ENCODE measurements at places on chromosomes 1 and 21.

DNA sequence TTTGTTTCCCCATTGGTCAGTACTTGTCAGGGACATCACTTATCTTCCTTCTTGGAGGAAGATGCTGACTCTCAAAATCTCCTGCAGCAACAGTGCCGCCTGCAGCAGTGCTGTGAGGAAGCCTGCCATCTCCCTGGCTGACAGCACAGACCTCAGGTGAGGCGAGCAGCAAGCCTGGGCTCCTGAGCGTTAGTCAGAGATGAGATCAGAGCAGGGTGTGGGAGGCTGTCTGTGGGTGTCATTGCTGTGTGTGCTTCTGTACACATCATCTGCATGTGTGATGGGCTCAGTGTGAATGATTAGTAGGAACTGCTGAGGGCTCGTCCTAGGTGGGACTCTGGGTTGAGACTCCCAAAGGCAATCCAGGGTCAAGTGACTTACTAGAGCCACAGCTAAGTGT, 6.1 kb downstream of the STRIP1 start:
- DNase-seq, result no peak

DNA sequence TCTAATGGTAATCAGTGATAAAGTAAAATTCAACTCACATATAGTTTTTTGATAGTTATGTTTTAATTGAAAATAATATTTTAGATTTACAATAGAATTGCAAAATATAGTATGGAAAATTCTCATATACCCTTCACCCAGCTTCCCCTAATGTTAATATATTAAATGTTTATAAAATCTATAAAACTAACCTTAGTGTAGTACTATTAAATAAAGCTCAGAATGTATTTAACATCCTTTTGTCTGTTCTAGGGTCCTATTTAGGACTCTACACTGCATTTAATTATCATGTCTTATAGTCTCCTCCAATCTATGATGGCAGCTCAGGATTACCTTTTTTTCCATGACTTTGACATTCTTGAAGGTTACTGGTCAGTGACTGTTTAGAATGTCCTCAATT, 389.2 kb downstream of the LMX1A start:
- DNase-seq, result no peak

- peak; percentile 80 for DNase-seq
Observed at GRCh38 chr1:208029381-208030287, 118.7 kb upstream of the CD34 start.

GRCh38 chr1:9293241-9293532, 493 bp downstream of the SPSB1 start:
- no peak for DNase-seq

DNA sequence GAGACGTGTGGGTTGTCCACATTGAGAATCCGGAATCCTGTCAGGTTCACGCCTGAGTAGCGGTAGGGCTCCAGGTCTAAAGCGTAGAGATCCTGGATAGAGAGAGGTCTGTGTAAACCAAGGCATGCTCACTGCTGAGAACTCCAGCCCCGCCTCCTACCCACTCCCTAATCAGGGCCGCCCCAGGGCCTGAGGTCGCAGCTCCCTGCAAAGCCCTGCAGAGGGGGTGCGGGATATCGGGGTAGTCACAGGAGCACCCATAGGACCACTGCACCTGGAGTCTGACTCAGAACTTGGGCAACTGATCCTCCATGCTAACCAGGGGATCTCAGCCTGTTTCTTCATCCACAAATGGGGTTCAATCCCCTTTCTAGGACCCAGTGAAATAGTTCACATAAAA, 174.4 kb downstream of the GRIK3 start:
- DNase-seq, result no peak

DNA sequence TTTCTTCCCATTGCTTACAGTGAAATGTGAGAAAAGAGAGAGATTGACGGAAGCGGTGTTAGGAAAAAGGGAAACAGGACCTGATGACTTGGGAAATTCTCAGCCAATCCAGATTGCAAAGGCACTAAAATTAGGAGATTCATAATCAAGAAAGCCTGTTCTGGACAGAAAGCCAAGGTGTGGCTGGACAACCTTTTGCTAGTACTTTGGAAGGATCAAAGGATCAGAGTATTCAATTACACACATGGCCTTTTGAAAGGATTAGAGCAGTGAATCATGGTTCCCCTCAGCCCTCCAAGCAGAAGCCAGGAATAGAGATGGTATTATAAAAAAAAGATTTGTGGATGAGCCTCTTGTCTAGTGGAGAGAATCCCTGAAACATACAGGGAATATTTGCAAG, 669.8 kb upstream of the ADAMTS5 start:
- DNase-seq, result peak; percentile 19

DNA sequence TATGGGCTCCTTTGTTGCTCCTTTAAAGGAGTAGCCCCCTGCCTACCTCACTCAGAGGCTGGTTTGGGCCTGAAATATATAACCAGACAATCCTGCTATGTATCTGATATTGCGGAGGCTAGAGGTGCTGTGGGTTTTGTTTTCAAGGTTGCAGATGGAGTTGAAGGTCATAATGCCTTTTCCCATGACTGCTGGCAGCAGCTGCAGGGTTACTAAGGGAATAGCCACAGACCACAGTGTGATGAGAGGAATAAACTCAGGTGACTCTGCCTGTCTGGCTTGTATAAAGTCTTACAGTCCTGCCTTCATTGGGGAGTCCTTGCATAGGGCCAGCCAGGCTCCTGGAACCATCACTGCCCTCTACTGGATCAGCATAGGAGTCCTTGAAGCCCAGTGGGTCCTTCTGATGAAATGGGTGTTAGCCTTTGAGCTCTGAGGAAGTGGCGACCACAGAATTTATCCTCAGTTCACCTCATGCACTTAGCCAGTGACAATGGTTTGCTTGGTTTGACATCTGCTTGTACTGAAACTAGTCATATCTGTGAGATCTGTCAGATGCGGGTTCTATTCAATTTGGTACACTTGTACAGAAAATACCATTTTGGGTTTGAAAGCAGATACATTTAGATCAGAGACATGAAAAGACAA, 174.4 kb upstream of the HMCN1 start:
- peak; percentile 73 for DNase-seq

DNA sequence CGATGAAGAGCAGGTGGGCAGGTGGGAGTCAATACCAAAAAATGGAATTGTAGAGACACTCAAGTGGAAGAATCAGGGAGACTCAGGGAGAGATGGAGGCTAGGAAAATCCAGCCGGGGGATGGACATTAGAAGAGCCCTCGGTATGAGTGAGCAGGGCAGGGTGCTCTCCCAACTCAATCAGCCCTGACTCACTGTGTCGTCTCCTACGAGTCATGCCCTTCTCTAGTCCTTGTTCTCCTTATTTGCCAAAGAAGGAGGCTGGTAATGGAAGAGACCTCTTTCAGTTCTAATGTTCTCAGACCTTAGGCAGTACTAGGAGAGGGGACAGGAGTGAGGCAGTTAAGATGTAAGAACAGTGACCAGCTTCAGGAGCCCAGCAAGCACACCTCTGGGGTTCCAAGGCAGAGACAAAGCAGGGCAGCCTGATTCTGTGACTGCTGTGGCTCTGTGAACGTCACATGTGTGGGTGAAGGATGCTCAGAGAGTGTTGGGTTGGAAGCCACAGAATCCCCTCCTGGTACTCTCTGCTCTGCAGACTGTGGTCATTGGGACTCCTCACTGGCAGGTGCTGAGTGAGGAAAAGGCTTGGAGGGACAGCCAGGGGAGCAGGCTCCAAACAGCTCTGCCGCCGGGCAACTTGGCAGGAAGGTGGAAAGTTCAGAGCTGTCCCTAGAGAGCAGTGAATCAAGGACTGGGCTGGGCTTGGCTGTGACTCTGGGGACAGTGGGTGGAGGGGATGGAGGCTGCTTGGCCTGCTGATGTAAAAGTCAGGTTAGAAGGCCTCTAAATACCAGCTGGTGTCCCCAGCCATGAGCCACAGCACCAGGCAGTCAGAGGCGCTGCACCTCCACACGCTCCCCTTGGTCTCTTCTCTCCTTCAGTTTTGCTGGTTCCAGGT, 11.1 kb upstream of the GJA5 start:
- no peak for DNase-seq

DNA sequence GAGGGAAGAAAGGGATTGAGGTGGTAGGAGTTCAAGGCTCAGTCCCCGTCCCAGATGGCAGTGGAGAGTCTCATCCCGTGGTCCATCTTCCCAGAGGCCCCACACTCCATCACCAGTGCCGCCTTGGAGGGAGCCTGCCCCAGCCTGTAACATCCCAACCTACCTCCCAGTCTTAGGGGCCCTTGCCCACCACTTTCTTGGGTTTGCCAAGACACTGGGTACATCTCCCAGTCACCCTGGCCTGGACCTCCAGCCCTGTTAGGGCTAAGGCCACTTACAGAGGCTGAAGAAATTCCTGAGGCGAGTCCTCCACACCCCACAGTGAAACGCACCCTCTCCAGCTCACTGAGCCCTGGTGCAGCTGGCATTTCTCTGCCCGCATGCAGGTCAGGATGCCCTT, 3.3 kb downstream of the TMEM200B start:
- DNase-seq, result no peak

DNA sequence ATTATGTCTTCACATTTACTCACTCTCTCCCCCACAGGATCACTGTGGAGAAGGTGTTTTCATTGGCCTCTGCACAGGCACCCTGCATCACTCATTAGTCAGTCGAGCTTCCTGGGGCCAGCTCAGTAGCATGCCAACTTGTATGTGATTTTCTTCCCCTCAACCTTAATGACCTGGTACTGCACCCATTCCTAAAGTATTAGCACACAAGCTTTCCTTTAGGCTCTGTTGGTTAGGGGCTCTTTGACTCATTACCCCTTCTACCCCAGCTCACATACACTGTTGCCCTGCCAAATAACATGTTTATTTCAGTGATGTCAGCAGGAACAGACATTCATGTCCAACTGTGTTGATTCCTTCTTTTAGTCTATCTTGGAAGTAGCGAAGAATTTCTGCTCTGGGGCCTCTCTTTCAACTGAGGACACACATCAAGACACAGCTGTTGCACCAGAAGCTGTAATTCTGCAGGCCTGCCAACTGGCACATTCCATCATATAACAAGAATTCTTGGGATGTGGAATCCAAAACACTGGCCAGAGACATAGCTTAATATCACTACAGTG, 603.5 kb upstream of the ADAMTS5 start:
- peak; percentile 93 for DNase-seq

DNA sequence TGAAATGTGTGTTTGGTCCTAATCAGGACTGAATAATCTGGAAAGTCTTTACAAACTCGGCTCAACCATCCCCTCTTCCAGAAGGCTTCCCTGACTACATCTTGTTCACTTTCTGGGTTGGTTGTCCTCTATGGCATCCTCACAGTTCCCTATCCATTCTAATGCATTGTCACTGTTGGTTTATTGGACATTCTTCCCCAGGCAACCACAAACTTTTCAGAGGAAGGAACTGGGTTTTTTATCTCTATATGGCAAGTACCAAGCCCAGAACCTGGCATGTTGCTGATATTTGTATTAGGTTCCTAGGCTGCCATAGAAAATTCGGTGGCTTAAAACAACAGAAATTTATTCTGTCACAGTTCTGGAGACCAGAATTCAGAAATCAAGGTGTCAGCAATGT, 363.5 kb upstream of the ST6GALNAC5 start:
- DNase-seq, result no peak

GRCh38 chr1:63674238-63674864, 81.1 kb downstream of the PGM1 start:
- peak; percentile 93 for DNase-seq

DNA sequence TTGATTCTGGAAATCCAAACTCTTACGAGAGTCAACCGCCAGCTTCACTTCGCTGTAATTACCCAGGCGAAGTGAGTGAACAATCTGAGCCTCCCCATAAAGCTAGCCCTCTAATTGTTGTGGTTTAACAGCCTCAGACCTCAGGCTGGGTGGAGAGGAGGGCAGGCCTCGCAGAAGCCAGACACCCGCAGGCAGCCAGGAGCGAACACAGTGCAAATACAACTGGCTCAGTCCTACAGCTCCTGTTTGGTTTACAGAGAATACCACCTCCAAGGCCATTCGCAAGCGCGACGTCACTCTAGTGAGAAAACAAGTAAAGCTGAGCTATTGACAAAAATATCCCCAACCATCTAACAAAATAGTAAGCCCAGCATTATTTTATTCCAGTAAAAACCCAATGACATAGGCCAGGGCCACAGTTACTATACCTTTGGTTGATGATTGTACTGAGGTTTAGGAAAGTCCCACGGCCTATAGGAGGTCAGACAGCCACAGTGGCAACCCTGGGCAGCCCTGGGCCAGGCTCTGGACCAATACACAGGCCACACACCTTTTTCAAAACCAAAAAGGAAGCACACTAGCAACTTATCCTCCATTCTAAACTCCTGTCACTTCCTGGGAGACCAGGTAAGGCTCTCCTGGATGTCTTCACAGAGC, 163.3 kb downstream of the ETS2 start:
- DNase-seq, result no peak

DNA sequence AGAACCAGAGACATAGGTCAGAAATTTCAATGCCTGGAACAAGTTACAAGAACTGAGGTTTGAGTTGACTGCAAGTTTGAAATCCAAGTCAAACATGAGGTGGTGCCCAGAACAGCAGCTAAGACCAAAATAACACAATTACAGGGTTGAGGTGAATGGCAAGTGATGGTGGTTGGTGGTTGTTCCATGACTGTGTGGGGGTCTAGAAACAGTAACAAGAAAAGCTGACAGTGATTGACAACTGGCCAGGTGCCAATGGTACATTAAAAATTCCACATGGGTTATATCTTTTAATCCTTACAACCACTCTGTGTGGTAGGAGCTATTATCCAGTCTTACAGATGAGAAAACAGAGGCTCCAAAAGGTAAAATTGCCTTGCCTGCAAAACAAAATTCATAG, 32.0 kb downstream of the RIMS3 start:
- no peak for DNase-seq

- no peak for DNase-seq
Observed at GRCh38 chr1:159839116-159839849, 12.6 kb downstream of the SLAMF8 start.

- no peak for DNase-seq
Observed at GRCh38 chr1:181948372-181948771, 113.1 kb downstream of the ZNF648 start.

GRCh38 chr1:169049258-169049938, 57.1 kb upstream of the ATP1B1 start:
- DNase-seq, result no peak

DNA sequence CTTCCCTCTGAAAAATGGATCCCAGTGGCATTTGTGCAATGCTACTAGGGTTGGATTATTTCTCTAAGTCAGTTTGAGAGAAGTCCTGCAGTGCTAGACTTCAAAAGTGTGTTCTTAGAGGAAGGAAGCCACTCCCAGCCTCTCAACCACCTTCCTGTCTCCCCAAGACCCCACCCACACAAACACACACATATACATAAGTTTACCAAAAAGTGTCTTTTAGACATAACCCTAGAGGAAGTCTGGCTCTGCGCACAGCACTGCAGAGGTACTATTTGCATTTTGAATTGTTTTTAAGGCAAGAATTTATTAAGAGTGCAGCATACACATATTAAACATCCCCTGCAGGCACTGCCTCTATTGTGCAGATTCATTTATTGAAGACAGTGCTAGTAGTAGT, 127.3 kb downstream of the HHIPL2 start:
- DNase-seq, result no peak

GRCh38 chr1:155703216-155703615, 14.3 kb downstream of the DAP3 start:
- DNase-seq, result no peak

DNA sequence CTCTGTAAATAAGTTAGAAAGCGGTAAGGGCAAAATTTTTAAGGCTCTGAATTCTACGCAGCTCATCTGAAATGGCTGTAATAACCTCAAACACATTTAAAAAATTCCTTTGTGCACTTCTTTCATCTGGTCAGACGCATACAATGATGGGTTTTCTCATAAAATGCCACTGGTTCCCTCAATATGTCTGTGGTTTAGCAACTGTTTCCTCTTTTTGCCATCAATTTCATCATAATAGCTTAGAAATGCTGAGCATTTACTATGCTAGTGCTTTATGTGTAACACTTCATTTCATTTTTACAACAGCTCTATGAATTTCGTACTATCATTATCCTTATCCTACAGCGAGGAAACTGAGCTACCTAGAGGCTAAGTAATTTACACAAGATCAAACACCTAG, 35.3 kb upstream of the DMRTA2 start:
- peak; percentile 4 for DNase-seq
